ENCODE measurements at places on chromosomes 1 and 21.

DNA sequence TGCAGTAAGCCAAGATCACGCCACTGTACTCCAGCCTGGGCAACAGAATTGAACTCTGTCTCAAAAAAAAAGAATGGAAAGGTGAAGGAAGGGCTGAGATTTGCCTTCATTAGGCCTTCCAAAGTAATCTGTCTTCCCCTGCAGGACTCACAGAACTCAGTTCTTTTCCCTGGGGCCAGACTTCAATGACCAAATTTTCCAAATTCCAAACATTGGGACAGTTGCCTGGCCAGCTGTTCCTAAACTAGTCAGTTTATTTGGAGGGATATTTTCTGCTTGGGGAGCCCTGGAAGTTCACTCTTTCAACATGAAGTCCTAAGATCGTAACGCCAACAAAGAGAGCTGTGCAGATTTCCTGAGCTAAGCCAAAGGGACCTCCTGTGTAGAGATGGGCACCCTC is 5.4 kb upstream of the DEDD start:
- no peak for DNase-seq

GRCh38 chr1:239274242-239274830 is 112.0 kb upstream of the CHRM3 start:
- no peak for DNase-seq

DNA sequence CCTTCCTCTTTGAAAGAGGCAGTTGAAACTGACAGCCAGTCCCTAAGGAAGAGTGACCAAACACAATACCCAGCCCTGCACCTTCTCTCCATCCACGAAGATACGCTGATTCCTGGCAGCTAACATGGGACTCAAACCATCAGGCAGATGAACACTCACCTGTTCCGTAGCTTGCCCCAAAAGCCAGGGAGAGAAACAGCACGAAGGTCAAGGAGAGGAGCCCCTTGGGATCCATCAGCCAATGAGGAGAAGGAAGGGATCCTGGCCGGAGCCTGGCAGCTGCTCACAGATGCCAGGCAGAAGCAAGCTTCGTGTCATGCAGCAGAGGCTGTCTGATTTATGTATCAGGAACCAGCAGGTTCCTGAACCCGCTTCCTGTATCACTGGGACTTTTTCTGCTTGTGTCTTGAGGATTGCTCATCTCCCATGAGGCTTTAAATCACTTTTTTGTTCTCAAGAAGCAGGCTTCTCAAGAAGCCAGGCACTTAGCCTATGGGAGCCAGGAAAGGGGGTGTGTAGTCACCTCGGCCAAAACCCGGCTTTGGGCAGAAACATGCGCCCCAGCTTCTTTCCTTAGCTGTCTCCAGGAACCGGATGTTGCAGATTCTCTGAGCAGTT is at the start of gene SLAMF1:
SLAMF1 (minus strand) TSS at position 334 of the 618 bp plus-strand sequence; CDS start at position 235, 99 bp downstream.
- DNase-seq = no peak

GRCh38 chr21:34274001-34274400 is 89.8 kb upstream of the KCNE2 start:
- no peak for DNase-seq

DNA sequence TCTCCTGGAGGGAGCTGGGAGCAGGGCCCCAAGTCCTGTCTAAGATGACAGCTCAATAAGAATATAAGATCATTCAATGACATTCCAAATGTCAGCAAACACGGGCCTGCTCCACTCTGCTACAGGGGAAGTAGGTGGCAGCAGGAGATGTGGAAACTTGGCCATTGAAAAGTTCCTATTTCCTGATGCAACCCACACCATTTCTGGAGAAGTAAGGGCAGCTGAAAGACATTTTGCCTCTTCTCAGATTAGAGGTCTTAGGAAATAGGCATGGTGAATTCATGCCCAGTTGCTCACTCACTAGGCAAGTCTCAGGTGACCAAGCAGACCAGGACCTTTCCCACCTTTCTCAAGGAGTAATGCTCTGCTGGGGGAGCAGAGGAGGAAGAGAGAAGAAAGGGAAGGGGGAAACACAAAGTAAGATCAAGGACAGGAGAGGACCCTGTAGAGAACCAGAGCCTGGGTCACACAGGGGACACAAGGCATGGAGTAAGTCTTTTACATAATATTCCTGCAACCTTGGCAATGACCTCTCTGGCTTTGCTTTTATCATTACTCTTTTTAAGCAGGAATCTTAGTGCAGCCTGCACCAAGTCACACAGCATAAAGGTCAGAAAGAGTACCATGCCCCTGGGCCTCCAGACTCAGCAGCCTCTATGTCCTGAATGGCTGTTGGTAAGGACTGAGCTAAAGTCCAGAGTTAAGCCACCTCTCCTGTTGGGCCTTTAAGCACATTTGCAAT is 68.9 kb downstream of the DMAP1 start:
- no peak for DNase-seq

GRCh38 chr1:51922040-51922439 is 43.5 kb upstream of the NRDC start:
- DNase-seq = no peak

- no peak for DNase-seq
Measured at GRCh38 chr1:203564024-203564423, 62.6 kb upstream of the ATP2B4 start.

DNA sequence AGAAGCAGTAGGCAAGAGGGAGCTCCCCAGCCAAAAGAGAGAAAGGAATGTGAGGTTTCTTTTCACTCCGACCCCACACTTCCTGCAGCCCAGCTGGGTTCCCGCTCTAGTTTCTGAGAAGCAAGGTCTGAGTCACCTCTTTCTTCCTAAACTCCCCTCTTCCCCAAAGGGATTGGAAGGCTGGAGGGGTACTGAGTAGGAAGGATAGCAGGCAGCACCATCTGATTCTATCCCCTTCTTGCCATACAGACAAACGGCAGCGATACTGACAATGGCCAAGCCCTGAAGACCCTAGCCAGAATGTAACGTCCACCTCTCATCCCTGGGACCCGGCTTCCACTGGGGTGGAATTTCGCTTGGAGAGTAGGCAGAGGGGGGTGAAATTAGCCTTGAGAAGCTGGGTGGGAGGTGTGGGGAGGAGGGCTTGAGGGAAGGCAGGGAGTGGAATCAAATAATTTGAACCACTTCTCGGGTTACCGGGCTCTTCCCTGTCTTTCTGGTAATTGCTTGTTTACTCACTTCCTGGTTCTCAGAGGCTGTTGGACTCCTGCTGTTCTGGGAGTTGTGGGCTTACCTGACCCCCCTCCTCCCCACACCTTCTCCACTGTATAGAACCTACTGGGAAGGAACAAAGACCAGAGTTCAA is 13.2 kb downstream of the IER5 start:
- no peak for DNase-seq

- DNase-seq = no peak
Measured at GRCh38 chr1:153614189-153614900, 1.4 kb upstream of the S100A16 start.

DNA sequence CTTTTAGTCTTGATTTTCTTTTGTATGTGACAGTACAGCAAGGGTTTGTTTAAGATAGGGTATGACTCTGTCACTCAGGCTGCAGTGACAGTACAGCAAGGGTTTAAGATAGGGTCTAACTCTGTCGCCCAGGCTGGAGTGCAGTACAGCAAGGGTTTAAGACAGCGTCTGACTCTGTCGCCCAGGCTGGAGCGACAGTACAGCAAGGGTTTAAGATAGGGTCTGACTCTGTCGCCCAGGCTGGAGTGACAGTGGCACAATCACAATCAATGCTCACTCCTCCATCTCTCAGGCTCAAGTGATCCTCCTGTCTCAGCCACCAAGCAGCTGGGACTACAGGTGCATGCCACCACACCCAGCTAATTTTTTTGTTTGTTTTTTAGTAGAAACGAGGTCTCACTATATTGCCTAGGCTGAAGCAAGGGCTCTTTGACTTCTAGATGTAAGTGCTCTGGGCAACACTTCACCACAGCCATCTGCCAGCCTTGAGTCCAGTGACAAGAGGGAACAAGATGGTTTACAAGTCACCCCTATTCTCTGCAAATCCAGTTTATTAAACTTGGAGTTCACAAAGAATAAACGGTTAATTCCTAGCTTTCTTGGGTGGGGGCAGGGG is 965 bp upstream of the SH2D5 start:
- DNase-seq = no peak

DNA sequence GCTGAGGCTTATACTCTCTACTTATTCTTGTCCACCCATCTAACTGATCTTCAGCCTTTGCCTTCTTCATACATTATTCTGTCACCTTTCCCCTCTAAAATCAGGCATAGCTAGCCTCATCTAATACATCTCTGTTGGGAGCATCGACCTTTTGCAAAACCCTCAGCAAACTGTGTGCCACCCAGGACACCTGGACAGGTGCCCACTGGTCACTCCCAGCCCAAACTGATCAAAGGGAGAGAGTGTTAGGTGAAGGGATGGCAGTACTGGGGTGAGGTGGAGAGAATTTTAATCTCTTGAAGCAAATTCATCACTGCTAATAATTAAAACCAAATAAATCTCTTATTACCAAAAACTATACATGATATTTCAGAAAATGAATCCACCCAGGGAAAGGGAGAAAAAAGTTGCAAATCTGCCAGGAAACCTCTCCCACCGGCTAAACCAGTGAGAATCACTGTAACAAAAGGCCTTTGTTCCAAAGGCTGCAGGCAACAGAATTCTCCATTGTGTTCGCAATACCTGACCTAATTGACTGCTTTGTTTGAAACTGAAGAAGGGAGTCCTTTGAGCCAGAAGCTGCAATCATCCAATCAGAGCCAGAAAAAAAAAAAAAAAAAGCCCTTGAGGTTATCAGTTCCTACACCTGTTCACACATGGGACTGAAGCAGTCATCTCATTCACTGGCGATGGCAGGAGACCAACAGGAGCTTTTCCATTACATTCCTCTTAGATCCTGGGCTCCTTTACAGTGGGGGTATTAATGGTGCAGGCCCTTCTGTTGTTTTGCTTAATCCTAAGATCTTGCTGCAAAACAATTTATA is 172.6 kb downstream of the APP start:
- DNase-seq = no peak

DNA sequence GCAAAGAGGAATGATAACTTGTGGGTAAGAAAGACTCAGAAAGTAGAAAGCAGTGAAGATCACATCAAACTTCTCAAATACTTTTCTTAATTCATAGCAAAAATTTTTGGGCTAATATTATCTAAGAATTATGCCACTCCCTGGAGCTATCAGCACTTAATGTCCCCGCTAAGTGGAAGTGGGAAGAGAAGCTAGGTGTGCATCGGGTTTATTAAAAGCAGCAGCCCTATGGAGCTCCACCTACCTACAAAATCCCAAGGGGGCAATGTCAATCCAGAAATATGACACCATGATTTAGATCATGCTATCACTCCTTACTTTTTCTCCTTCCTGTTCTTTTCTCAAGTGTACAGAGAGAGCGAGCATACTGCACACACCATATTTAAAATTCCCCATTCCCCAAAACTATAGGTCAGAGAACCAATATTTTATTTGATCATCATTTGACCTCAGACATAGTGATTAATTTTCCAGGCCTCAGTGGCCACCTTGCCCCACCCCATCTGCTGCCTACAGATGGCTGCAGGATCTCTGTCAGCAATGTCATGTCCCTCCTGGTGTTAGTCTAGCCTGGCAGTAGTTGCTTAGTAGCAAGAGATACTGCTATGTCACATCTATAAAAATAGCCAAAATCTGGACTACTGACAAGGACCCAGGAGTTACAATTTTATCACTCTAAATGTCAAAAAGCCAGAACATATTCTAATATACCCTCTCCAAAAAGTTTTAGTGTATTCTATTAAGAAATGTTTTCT is 66.6 kb downstream of the MAP3K21 start:
- no peak for DNase-seq

DNA sequence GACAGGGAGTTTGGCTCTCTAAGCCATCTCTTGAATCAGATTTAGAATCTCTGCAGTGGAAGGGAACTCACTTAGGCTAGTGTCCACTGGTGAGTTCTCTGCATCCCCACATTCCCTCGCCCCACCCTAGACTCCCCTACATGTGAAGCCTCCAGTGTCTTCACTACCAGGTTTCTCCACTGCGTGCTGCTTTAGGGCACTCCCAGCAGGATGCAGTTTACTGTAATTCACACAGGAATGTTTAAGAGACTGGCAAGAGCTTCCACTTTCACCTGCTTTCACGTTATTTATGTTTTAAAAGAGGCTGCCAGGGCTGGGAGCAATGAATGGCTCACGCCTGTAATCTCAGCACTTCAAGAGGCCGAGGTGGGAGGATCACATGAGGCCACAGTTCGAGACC is 60.2 kb downstream of the KAZN start:
- DNase-seq = no peak

DNA sequence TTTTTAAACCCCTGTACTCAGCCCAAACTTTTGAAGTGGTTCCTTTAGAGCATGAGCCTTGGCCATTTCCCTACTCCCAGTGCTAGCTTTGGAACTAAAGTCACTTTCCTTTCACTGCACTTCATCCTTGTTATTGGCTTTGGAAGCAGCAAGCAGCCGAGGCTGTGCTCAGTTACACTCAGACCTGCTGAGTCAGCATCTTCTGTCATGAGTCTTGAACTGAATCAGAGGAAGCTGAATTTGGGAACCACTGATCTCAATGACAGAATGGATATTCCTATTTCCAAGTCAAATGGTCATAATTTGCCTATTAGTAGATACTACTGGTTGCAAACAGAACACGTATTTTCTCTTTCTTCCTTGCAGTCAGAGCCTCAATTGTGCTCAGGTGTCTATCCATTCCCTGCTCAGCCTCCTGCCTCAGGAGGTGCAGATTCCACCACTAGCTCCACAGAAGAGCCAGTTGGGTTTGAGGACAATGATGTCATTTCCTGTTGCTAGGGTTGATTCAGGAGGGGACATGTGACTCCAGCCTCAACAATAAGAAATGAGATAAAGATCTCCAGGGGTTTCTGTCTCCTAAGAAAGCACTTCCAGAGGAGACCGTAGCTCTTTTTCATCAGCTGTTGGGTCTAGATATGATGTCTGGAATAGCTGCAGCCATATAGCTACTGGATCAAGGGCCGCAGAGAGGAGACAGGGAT is 44.9 kb upstream of the NTPCR start:
- no peak for DNase-seq

DNA sequence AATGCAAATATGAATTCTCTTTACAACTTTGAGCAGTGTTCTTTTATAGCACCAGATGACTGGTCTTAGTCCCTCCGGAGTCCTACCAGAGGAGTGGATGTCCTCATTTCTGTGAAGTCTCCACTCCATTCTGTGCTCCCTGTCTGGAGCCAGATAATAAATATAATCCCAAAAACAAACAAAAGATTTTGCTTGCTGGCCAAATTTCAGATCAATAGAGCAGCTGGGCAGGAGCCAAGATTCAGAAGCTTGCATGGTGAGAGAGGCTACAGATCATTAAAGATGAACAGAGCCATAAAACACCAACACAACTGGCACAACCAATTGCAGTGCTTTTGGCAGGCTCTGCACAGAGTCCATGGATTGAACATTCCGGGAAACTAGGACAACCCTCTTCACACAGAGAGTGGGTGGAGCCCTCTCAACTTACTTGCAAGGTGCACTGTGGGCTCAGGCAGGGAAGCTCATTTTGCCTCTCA is 231.5 kb upstream of the SNX7 start:
- DNase-seq = no peak

All from stimulated activated CD4-positive, alpha-beta T cell treated with anti-CD3 and anti-CD28 coated beads, TNF-alpha, amount 100 ng/mL, for 4 hours (primary cell).